ENCODE measurements at places on chromosomes 2 and 18.

DNA sequence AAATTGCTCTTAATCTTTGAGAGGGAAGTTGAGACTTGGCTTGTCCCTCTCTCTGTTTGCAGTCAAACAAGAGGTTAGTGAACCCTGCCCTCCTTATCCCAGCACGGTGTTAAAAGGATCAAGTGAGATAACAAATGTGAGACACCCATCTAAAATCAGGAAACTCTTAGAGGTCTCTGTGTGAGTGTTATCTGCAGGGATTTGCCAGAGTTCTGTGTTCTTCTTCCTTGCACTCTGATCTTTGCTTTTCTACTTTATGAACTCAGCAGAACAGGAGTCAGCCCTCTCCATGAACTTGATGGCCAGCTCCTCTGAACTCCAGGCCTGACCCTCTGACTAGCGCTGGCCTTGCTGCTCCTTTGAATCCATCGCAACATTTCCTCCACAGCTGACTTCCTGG, 123.8 kb downstream of the NCKAP5 start:
- no peak for DNase-seq

DNA sequence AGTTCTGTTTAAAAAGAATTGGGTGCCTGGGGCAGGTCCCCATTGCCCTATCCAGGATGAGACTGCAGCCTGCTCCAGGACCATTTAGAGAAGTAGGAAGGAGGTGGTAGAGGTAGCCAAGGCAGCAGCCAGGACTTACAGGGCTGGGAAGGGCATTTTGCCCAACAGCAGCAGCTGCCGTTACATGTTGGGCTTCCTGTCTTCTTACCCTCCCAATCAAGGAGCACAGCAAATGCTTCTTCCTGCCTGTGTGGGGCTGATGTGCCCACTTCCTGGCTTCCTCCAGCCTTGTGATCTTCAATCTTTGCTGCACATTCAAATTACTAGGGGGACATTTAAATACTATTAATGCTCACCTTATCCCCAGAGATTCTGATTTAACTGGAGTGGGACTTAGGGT, 112.0 kb downstream of the QPCT start:
- no peak for DNase-seq

- no peak for DNase-seq
Observed at GRCh38 chr18:65548316-65548715, 202.5 kb upstream of the CDH7 start.

GRCh38 chr2:134457353-134457752, 203.5 kb downstream of the MGAT5 start:
- no peak for DNase-seq

DNA sequence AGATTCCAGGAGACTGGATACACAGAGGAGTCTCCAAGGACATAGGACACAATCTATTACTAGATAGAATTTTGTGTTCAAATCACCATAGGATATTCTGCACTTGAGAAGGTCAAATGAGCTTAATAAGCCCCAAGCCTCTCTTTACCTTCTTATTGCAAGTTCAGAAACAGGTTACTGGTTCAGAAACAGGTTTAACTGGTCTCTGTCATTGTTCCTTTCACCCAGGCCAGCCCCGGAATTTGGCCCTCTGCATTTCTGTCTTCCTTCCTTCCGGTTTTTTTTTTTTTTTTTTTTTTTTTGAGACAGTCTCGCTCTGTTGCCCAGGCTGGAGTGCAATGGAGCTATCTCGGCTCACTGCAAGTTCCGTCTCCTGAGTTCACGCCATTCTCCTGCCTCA, 700.2 kb downstream of the EPHA4 start:
- no peak for DNase-seq

GRCh38 chr2:119429225-119429981, 2.3 kb upstream of the TMEM37 start:
- DNase-seq, result no peak

- DNase-seq, result no peak
Observed at GRCh38 chr2:69021727-69022126, 8.7 kb downstream of the ANTXR1 start.

All from SW480 (cell line).